ENCODE measurements at places on chromosomes 7 and 10.

DNA sequence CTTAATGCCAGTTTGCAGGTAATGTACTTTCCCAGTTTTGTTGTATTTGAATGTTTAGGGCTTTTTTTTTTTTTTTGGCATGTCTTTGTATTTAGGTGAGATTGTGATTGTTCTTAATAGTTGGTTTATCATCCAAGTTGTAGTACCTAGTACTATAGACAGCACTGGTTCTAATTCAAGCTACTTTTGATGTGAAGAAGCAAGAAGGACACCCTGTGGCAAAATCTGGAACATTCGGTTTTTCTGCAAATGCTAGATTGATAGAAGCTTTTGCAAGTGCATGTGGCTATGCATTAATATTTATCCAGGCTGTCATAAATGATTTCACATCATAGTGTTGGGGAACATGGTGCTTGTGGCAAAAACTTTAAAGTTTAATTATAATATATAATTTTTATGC lies 248.9 kb downstream of the FOXP2 start:
- no peak for DNase-seq

DNA sequence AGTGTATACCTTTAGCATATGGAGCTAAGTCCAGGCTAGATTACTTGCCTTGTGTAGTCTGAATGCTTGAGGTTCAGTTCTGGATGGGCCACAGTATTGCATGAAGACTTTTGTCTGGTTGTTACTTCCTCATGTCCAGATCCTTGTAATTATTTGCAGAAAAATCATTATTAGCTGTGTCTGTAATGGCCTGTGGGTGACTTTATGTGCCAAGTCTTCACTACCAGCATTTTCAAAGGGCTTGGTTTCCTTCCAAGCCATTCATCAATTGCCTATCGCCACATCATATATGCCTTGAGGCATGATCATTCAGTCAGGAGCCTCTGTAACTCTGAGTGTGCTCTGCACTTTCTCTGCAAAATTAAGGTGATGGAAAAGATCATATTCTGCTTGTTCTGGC lies 13.8 kb upstream of the HDAC9 start:
- no peak for DNase-seq

- no peak for DNase-seq
Observed at GRCh38 chr7:84916161-84916560, 270.7 kb downstream of the SEMA3D start.

DNA sequence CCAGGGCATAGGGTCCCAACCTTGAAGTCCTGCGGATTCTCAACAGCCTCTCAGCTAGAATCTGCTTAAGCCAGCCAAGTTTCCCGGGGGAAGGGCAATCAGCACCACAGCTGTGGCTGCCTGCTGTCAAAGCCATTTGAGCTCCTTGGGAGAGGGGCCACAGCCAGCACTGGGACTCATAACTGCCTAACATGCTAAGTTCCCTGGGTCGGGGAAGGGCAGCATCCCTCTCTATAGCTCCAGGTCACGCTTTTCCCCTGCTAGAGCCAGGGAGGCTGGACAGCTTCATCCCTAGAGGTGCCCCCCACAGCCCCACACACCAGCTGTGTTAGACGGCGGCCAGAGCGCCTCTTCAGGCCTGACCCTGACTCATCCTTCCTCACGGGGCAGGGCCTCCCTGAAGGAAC lies 49.6 kb upstream of the PDE1C start:
- DNase-seq: no peak

DNA sequence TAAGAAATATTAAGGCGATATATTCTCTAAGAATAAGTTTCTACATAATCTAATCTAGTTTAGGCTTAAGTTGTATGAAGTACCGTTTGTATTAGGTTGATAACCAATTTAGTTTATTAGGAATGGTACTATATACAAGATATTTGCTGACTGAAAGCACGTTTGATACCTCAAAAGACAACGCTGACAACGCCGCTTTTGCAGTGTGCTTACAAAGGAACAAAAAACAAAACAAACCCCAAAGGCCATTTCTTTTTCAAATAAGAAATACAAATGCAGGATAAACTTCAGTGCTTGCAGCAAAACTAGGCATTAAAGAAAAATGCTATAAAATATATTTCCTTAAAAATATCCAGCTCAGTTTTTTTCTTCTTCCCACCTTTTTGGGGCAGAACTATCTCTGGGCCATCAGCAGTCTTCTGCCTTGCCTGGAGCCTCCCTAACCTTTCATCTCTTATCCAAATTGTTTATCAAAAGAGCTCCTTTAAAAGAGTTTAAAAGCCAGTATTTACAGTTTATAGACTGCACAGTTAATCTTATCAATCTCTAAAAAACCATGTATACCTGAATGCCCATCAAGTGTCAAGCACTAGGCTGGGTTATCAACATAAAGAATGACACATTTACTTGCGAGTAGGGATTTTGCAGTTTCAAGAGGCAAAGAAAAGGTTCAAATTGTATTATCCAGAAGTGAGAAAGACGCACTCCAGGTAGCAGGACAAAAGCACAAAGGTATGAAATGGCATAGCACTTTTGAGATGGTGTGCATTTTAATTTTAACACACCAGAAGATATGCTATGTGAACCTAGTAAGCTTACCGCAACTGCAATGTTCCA lies 4.1 kb upstream of the KMT2E start:
- no peak for DNase-seq

- no peak for DNase-seq
Observed at GRCh38 chr7:121273467-121274167, 55.2 kb upstream of the WNT16 start.
